ENCODE measurements at places on chromosomes 7 and 10.

DNA sequence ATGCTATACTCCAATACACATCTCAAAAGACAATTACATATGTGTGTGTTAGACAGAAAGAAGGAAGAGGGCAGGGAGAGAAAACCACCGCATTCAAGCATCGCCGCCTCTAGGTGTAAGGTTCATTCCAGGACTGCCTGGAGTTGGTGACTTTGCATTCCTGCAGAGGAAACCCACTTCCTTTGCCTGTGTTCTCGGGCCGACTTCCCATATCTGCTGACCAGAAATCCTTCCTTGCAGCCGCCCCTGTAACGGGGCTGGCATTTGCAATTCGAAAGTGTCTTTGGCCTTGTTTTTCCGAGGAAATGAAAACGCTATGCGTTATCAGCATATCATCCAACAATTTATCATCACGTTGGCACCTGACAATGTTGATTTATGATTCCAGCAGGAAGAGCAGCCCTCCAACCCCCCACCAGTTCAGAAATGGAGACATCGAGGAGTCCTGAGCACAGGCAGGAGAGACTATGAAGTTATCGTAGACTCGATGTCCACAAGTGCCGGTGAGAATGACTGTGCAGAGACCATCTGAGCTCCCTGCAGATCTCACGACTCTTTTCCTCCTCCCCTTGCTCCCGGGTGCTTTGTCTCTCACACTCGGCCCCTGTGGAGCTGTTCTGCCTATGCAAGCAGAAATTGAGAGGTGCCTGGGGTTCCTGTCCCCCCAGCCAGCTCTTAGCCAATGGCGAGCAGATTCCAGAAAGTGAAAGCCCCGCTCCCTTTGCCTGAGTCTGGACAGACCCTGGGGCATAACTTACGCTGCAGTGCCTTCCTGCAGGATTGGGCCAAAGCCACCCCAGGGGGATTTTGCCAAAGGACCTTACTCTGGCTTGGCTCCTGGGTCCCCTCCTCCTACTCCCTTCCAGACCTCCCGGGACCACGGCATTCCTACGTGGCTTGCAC is 68.9 kb upstream of the FOXK1 start:
- DNase-seq: no peak

DNA sequence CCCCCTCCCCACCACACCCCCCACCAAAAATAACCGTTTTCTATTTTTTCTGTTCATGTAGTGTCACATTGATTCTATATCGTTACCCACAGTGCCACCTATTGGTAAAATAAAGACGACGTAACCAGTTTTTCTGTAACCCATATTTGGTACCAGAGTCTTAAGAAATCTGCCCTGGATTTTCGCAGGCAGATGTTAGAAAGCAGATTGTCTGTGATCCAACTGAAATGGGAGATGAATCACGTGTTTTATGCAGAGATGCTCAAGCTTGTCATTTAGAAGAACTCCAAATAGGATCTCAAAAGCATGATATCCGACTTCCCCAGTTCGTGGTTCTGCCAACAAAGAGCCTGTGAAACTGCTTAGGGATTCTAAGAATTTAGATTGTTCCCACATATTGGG is 261.1 kb upstream of the CSTF2T start:
- no peak for DNase-seq

DNA sequence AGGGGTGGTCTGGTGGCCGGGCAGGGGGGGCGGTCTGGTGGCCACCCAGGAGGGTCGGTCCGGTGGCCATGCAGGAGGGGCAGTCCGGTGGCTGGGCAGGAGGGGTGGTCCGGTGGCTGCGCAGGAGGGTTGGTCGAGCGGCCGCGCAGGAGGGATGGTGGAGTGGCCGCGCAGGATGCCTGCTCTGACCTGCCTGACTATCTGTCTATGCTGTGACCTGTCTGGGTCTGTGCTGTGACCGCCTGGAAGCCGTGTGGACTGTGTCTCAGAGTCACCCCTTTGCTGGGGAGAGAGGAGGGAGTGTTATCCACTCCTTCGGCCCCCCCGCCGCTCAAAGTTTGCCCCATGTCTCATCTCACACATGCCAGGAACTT is 113.2 kb downstream of the ACTR3B start:
- DNase-seq: no peak

- no peak for DNase-seq
Observed at GRCh38 chr10:6045314-6045848, 16.8 kb downstream of the IL2RA start.

- DNase-seq: no peak
Observed at GRCh38 chr10:12403119-12403518, 53.8 kb downstream of the CAMK1D start.

DNA sequence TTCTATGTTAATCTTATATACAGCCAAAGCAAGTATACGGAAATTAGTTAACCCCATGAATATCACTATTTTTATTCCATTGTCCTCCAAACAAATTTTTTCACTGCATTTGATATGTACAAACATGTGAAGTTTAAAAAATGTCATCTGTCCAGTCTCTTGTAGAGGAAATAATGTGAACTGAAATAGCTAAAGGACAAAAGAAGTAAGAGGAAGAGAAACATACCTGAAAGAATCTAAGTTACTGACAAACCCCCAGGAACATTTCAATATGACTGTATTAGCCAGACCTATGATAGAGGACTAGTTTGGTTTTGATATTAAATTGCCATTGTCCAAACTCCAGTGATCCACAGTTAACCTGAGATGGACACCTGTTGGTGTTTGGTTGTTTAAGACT is 80.6 kb downstream of the NRCAM start:
- DNase-seq: no peak

DNA sequence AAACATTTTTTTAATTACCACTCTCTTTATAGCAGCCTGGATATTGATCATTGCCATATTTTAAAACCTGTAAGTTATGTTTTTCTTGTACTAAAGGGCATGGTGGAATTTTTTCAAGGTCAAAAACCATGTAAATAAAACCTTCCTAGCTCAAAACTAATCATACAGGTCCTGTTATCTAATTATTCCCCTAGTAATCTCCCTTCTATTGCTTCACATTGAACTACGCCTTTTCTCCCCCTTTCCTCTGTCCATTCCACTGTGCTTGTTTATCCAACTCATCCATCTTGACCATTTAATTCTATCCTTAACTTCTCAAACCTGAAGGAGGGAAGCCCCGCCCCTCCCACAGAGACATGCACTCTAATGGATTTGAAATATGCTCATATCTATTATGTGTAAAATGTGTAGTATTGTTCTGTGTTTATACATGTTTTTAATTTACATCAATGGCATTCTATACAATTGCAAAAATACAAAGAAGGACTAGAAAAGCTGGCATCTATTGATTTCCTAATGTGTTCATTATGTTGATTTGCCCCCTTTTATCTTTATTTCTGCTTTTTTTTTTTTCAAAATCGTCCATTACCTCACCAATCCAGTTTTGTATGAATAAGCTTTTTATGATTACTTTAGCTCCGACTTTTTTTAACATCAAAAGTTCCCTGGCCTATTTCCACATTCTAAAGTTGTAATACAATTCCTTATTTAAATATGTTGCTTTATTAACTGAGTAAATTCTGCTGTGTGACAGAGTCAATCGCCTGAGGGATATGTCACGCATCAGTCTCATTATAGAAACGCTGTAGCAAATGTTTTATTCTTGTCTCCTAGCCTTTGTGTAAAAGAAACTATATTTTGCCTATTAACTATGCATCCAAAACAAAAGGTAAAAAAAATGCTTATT is 61.0 kb downstream of the MET start:
- no peak for DNase-seq

DNA sequence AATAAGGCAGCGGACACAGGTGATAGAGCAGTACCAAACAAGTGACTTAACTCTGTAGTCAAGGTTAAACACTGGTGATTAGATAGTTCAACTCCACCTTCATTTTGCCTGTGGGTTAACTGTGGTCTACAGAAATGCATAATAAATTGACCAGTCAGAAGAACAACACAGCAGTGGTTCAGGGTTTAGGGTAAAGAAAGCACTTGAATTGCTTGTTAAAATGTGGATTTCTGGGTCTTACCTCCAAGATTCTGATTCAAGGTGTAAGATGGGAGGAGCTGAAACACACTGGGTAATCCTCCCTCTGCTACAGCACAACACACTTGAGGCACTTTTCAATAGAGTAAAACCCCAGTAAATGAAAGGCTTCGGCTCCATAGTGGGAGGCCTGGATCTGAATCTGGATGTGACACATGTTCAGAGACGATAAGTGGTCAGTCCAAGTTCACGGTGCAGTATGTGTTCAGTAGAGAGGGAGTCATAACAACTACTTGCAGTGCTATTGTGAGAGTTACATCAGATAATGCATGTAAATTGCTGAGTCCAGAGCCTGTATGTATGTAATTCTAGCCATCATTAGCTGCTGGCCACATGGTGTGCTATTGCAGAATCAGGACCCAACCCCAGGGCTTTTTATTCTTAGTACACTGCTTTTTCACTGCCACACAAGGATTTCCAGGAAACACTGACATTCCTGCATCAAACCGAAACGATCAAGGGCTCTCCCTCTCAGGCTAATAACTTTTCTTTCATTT is 141.7 kb downstream of the SORCS1 start:
- no peak for DNase-seq

GRCh38 chr10:37434091-37434490 is 308.7 kb downstream of the ANKRD30A start:
- DNase-seq: no peak

- no peak for DNase-seq
Observed at GRCh38 chr10:70617798-70618568, 15.4 kb upstream of the PRF1 start.

DNA sequence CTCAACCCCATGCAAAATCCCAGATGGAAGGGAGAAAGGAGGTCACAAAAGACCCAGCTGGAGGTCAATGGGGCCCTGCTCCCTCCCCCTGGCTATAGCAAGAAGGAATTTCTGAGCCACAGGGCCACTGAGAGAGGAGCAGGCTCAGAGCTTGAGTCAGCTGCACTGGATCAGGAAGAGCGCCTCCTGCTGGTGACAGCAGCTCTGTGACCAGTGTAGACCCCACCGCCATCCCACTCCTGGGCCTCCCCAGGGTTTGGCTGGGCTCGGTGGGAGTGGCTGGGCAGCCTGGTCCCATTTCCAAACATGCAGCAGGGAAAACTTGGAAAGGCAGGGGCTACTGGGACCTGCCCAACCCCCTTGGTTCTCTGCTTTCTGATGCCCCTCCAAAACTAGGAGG is 31.5 kb upstream of the PRLHR start:
- DNase-seq: no peak

DNA sequence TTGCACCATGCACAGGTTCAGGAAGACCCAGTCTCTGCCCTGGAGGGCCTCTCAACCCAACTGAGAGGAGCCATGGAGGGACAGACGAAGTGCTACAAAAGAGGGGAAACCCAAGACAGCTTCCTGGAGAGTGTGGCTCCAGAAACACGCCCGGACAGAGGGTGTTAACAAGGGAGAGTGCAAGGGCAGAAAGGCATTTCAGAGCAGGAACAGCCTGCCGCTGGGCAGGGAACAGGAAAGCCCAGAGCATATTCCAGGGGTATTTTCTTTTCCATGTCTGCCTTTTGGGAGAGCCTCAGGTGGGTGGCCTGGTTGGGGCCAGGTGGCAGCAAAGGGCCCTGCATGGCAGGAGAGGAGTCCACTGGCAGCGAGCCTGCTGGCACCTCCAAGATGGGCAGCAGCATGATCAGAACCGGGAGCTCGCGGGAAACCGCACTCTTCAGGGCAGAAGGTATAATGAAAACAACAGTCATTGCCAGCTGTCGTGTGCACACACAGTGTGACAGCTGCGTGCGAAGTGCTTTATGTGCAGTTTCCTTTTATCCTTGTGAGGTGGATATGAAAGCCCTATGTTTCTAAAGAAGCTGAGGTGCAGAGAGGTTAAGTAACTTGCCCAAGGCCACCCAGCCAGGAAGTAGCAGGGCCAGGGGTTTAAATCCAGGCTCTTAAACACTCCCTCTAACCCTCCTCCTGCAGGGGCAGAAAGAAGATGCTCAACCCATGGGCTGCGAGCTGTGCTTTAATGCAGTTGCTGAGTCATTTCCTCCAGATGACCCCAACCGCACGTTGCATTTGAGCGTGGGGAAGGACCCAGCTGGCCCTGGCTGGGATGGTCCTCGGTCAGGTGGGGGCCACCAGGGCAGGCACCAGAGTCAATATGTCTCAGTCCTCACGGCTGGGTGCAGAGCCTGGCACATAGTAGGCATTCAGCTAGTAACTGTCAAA is 128.6 kb downstream of the OAT start:
- DNase-seq: no peak

DNA sequence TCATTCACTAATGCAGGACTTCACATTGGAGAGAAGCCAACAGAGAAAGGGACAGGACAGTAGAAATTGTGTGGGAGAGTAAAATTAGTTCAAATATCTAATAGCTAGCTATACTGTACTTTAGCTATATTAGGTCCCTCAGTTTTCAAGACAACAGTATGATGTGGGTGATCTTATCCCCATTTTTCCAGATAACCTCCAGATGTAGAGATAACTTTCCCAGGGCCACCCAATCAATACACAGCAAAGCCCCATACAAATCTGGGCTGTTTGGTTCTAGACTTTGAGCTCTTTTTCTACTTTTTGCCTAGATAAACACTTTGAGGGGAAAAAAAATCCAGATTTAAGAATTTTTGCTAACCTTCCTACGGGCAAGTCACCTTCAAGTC is 482 bp upstream of the CLDN12 start:
- DNase-seq: no peak

DNA sequence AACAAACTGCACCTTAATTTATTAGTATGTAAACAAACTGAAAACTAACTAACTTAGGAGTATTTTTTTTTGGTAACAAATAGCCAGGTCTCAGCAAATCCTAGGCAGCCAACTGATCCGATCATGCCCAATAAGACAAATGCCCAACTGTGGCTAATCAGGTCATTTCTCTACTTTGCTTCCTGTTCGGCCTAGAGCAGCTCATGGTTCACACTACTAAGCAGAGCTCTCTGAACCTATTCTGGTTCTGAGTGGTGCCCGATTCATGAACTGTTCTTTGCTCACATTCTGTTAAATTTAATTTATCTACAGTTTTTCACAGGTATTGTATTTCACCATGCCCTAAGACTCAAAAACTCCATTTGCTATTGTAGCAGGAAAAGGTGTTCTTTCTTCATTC is 55.1 kb downstream of the CCDC3 start:
- DNase-seq: no peak

- no peak for DNase-seq
Observed at GRCh38 chr10:69703766-69704630, 74.0 kb downstream of the FAM241B start.

DNA sequence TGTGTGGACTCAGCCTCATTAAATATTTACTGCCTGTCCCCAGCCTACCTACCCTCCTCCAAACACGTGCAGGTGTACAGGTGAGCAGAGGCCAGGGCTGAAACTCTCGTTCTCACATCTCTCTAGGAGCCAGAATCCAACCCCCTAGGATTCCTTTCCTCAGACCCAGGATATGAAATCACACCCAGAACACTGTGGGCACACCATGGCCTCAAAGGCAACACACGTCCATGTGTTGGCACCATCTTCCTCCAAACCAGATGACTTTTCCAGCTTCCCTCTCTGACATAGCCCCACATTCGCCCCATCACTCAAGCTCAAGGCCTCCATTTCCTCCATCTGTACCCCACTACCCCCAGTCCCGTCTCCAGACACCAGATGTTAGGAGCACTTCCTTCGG is 51.8 kb upstream of the DUSP5 start:
- DNase-seq: no peak

GRCh38 chr7:155256761-155257481 is 40.8 kb upstream of the INSIG1 start:
- DNase-seq: no peak

- DNase-seq: no peak
Observed at GRCh38 chr7:75045881-75046280, 27.7 kb downstream of the RCC1L start.

- no peak for DNase-seq
Observed at GRCh38 chr7:128219636-128220035, 21.4 kb upstream of the LEP start.

- no peak for DNase-seq
Observed at GRCh38 chr7:75967487-75967997, 26.9 kb downstream of the TMEM120A start.

Measured in activated CD4-positive, alpha-beta T cell treated with anti-CD3 and anti-CD28 coated beads for 4 hours (primary cell).